ENCODE measurements at places on chromosomes 12 and 14.

DNA sequence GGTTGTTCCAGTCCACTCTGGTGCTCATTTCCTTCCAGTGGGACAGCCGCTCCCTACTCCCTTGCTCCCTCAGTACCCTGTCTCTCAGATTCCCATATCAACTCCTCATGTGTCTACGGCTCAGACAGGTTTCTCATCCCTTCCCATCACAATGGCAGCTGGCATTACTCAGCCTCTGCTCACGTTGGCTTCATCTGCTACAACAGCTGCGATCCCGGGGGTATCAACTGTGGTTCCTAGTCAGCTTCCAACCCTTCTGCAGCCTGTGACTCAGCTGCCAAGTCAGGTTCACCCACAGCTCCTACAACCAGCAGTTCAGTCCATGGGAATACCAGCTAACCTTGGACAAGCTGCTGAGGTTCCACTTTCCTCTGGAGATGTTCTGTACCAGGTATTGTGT lies 69.9 kb downstream of the RAD52 start:
- no peak for DNase-seq

DNA sequence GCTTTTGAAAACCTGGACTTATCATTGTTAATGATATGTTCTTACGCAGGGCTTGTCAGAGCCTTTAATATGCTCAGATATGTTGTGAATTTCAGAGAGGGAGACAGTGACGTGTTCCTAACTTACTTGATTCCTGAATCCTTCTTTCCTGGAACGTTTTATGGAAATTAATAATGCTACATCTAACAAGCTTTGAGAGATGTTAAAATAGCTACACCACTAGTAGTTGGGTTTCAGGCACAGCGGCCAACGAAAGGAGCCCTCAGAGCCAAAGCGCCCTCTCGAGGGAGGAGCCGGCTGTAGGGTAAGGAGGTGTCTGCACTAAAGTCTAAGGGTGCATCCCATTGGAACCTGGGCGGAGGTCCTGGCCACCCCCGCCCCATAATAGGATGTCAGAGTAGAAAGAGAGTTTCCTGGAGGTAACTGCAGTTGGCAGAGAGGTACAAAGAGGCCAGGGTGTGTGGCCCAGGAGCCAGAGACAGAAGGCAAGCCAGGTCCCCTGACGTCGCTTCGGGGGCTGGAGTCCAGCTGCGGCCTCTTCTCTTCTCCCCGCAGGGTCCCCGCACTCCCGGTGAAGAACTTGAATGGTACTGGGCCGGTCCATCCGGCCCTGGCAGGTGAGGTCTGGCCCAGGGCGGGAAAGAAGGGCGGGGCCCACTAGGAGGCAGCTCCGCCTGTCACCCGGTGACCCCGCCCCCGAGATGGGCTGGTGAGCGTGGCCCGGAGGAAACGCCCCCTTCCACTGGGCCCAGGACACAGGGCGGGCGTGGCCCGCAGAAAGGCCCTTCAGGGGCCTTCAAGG lies 36.3 kb downstream of the DTX1 start:
- DNase-seq: peak; percentile 83

- DNase-seq: peak; percentile 19
Observed at GRCh38 chr12:44972746-44973421, 78.0 kb downstream of the DBX2 start.

DNA sequence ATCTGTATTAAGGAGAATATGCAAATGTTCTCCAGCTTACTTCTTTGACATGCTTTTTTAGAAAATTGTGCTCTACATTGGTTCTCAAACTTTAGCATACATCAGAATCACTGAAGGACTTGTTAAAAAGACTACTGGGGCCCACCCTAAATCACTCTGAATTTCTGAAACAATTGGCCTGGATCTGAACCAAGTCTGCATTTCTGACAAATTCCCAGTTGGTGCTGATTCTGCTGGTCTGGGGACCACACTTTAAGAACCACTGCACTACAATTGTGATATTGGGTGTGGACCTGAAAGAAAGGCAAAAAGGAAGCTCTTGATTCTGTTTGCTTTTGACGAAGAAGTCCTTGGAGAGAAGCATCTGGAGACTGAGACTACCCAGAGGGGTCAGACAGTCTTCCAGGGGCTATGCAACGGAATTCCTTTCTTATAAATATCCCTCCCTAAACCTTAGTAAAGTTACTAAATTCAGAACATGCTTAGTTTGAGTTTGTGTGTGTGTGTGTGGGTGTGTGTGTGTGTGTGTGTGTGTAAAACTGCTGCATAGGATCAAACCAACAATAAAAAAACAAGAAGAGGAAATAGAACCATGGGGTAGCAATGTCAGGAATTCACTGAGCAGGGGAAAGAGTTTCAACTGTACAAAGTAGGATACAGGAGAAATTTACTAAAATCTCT lies 36.8 kb downstream of the EAPP start:
- no peak for DNase-seq

- no peak for DNase-seq
Observed at GRCh38 chr12:92695577-92695976, 7.2 kb upstream of the PLEKHG7 start.

DNA sequence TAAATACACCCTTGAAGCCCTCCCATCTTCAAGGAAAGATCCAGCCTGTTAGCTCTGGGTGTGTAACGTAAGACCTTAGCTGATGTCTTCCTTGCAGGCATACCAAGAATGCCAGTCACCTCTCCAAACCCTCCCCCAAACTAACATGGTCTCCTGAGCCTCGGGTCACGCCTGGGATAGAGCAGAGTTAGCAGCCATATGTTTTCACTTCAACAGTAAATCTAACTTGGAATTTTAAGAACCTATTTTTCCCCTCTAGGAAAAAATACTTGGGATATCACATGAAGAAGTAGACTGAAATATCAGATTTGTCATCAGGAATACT lies 27.9 kb downstream of the BCL2L14 start:
- DNase-seq: no peak

DNA sequence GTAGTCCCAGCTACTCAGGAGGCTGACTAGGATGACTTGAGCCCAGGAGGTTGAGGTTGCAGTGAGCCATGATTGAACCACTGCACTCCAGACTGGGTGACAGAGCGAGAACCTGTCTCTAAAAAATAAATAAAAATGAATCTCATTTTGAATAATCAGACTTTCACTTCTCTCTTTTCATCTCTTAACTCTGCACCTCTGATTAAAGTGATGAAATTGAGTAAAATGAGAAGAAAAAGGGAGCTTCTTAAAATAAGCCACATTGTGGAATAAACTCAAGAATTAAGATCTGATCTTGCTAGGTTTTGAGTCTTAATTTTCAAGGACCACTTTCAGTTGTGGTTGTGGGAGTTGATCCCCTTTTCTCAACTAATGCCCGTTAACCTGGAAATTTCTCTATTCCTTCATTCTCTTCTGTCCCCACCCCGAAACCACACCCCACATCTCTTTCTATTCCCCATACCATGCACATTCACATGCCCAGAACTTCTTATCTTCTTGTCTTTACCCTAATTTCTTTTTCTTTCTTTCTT lies 70.9 kb upstream of the ETV6 start:
- peak; percentile 40 for DNase-seq

DNA sequence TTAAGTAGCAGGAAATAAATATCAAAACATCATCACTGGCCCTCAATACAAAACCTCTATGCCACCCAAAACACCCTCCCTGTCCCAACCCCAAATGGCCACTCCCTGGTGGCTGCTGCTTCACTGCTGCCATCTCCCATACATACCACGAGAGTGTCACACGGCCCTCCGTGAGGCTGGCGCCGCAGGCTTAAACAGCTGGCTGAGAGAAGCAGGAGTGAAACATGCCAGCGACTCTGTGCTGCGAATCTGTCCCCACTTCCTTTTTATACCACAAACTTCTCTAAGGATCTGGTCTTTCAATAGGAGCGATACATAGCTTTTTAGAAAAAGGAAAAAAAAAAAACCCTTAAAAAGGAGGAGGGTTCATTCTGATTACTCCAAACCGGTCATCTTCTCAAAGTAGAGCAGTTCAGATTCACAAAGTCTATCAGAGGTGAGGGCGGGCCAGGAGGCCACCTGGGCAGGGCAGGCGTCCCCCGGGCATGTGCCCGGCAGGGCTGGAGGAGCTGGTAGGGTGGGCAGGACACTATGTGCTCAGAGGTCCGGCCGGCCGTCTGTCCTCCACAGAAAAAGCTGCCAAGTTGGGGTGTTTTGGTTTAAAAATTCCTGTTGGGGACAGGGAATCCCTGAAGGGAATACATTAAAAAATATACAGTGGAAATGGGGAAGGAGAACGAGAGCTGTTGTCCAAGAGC lies 26.5 kb downstream of the MAX start:
- no peak for DNase-seq

- no peak for DNase-seq
Observed at GRCh38 chr12:120230326-120230973, 29.5 kb upstream of the RPLP0 start.

GRCh38 chr14:96797582-96798349 lies 584 bp downstream of the VRK1 start:
- peak; percentile 41 for DNase-seq

- DNase-seq: no peak
Observed at GRCh38 chr12:92625639-92626310, 77.0 kb upstream of the PLEKHG7 start.

GRCh38 chr14:71414631-71415403 lies 507.6 kb downstream of the PCNX1 start:
- DNase-seq: no peak

DNA sequence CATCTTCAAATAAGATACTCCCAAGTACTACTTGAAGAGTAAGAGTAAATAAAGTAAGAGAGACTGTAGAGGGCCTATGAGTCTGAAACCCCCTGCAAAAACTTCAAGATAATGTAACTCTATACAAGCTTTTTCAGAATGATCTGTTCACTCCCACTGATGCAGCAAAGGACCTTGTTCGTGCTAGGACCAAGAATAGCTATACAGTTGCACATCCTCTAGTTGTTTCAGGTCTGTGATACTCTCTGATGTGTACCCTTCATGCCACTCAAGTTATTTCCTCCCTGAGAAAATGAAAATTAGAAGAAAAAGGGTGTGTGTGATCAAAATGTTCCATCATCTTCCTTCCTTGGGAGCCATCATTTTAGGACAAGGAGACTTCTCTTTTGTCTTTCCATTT lies 204.4 kb downstream of the ALX1 start:
- DNase-seq: peak; percentile 4

DNA sequence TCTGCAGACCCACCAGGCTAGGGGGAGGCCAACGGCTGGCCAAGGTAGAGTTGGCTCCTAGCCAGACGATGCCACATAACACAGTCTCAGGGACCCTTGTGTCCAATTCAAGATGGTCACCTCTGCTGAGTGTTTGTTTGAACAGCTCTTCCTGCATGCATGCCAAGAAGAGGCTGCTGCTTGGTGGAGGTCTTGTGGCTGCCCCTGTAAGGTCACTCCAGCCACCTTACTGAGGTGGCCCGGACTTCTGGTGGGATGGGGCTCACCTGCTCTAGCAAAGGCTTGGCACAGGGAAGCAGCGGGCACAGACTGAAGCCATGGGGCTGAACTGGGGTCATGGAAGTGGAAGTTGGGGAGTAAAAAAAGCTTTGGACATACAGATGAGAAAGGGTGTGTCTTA lies 210.3 kb downstream of the GLT1D1 start:
- DNase-seq: no peak

DNA sequence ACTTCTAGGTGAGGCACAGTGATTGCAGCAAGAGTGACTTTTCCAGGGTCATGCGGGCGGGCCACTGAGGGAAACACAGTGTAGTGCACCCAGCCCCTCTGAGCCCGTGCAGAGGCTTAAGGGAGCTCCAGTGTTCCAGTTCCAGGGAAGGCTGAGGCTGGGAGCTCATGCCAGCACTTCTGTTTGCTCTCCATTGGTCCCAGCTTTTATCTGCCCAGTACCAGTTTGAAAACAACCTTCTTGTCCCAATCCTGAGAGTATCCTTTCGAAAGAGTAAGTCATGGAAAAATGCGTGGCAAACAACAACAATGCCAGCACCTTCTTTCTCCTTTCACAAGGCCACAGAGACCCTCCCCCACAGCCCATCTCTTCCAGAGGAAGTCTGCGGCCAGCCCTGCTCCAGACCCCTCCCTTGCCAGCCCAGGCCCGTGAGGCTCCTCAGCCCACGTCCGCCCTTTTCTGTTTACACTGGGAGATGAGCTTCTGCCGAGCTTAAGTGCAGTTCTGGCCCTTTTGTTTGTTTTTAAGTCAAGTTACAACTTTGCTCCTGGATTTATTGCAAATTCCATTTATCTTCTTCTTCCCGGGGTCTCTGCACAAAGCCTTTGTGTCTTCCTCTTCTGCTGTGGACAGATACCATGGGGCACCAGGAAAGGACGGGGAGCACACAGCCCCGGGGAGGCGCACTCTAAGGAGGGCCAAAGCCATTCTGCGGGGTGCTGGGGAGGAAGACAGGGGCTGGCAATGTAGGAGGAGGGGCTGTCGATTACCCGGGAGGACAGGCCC lies 185.6 kb downstream of the ZFP36L1 start:
- DNase-seq: no peak

DNA sequence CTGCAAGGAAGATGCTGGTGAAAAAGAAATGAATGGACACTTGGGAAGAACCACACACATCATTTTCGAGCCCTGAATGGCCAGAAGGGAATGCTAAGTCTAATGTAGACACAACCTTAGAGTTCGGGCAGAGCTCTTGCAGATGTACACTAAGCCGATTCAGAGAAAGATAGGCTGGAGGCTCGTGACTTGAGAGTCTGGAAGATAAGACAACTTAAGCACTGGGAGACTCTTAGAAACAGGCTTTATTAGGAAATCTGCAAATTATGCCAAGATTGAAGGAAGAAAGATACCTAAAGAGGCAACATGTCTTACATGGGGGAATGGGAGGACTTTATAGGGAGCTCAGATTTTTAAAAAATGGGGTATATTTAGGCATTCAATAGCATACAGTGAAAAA lies 13.5 kb downstream of the TBPL2 start:
- no peak for DNase-seq

DNA sequence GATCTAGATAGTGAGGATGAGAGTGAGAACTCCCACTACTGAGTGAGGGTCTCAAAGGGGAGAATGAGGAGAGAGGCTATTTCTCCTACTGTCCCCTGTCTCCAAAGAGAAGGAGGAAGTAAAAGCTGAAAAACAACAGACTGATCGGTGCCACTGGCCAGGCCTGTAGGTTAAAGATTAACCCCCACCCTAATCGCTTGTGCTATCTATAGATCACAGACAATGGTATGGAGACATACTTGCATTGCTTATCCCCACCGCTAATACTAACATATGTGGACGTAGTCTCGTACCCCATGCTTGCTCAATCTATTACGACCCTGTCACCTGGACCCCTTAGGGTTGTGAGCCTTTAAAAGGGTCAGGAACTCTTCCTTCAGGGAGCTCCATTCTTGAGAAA lies 777.9 kb upstream of the TMEM132C start:
- DNase-seq: no peak

DNA sequence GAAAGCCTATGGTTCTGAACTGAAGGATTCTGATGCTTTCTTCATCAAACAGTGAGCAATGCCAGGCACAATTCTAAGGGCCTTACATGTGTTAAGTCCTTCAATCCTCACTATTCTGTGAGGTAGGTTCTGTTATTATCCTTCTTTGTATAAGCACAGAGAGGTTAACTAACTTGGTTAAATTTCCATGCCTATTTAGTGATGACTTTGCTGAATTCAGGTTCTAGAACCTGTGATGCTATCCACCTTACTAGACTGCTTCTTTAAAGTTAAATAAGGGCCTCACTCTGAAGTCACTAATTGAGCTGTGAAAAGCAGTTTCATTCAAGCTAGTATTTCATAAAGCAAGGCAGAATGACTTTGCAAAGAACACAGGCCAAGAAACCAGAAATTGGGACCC lies 138.9 kb upstream of the PARP11 start:
- no peak for DNase-seq

GRCh38 chr12:66137937-66138336 lies 7.4 kb upstream of the LLPH start:
- no peak for DNase-seq

GRCh38 chr12:92784797-92785562 lies 82.2 kb downstream of the PLEKHG7 start:
- DNase-seq: peak; percentile 57

- no peak for DNase-seq
Observed at GRCh38 chr14:27077214-27077613, 479.4 kb upstream of the NOVA1 start.

Data from GM20000 (cell line).